ENCODE measurements at places on chromosomes 6 and 20.

GRCh38 chr6:36277946-36278470, 8.1 kb downstream of the PNPLA1 start:
- DNase-seq: no peak

DNA sequence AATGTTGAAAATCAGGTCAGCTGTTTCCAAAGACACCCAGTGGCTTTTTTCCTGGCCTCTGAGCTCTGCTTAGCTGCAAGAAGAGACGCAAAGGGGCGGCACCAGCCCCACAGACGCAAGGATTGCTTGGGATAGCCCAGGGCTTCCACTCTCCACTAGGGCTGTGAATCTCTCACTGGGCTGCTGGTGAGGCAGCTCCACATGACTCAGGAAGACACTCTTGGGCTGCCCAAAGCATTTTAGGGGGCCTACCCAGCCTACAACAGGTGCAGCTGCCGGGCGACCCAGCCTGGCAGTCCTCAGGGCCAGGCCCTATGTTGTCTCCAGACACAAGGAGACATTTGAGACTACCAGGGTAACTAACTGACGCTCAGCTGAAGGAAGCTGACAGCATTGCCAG, 59.8 kb downstream of the FAM50B start:
- no peak for DNase-seq

GRCh38 chr20:56431471-56431870, 19.4 kb downstream of the CASS4 start:
- no peak for DNase-seq

- no peak for DNase-seq
Observed at GRCh38 chr6:105880030-105880492, 206.1 kb upstream of the PRDM1 start.

DNA sequence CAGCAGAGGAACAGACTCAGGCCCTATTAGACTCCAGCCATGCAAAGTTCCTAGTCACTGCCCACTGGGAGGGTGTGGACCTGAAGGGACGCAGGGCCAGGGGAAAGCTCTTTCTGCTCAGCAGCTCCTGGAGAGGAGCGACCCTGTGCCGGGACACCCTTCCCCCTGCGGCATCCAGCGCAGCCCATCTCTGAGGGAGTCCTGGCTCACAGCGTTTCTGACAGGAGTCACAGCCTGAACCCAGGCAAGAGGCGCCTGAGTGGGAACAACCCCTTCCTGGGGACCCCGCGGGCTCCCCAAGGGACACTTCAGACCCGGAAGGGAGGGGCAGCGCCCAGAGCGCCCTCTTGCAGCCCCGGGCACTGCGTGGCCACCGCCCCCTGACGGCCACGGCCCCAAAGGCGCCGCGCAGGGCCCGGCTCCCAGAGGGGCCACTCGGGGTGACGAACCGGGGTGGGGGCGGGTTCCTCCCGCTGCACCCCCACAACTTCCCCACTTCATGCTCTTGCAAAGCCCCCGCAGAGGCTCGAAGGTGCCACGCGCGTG, 862 bp downstream of the UCKL1 start:
- no peak for DNase-seq

GRCh38 chr6:106155219-106155830, 69.2 kb downstream of the PRDM1 start:
- DNase-seq: no peak

DNA sequence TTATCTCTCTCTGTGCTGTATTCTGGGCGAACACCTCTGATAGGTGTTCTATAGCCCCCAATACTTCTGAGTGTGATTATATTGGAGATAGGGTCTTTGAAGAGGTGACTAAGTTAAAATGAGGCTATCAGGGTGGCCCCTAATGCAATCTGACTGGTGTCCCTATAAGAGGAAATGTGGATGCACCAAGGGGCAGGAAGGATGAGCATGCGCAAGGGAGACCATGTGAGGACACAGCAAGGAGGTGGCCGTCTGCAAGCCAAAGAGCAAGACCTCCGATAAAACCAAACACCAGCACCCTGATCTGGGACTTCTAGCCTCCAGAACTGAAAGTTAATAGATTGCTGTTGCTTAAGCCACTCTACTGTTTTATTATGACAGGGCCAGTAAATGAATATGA, 69.2 kb downstream of the CHMP4B start:
- DNase-seq: no peak

DNA sequence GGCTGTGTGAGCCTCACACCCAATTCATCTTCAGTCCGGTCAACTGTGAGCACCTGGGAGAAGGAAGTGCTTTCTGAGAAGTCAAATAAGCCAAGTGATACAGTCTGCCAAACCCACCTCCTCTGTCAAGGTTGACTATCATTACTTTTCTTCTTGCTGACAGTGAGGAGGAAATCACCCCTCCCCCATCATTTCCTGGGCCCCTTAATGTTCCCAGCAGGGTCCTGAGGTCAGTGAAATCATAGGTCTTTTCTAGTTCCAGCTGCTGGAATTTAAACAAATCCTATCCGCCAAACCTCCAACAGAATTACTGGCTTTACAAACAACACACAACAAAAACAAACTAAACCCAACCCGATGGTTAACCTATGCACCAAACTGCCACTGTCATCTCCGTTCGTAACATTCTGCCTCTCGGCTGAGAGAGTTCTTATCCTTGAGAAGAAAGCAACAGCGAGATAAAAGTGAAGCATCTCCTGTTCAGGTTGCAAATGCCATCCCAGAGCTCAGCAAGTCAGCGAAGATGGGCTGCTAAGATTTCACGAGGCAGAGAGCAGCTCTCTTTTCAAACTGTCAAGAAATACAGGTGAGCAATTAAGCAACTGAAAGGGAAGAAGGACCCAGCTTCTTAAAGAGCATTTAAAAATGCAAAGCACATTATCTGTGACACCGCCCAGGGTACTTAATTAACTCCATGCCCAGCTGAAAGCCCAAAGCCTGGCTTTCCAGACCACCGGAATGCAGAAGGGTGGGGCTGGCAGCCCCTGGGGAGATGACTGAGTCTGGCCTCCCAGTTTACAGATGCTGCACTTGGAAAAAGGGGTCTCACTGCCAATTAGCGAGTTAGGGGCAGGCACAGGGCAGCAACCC, 24.7 kb downstream of the GFOD1 start:
- DNase-seq: no peak

DNA sequence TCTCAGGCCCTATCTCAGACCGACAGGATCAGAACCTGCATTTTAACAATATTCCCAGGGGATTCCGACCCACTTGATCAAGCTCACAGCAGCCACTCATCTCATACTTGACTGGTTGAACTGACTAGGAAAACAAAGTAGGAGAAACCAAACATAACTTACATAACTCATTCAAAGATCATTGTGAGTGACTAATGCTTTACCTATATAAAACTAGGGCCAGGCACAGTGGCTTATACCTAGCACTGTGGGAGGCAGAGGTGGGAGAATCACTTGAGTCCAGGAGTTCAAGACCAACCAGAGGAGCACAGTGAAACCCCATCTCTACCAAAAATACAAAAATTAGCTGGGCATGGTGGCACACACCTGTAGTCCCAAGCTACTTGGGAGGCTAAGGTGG, 251.0 kb downstream of the ATXN1 start:
- no peak for DNase-seq

GRCh38 chr6:23587582-23587981, 538.4 kb upstream of the NRSN1 start:
- DNase-seq: no peak

GRCh38 chr20:44540834-44541233, 19.0 kb upstream of the SERINC3 start:
- no peak for DNase-seq

GRCh38 chr6:88975369-88975768, 12.0 kb upstream of the RNGTT start:
- DNase-seq: no peak

DNA sequence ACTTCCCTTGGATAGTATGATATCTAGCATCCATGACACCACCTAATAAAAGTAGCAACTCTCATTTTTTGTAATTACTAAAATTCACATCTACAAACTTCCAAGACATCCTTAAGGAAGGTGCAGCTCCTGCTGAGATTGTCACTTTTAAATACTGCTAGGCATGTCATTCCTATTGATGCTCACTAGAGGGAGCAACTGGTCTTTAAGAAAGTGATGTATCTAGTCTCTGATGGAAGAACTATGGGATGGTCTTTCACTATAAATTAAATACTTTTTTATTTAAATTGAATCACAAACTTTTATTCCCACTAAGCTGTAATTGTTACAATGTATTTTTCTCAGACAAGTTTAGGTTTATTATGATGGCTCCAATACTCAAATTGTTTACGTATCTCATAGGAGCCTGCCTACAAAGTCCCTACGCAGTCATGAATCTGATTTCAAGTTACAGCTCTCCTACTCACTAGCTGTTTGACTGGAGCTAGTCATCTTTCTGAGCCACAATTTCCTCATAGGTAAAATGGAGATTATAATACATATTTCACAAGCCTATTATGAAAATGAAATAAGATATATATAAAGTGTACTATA, 8.1 kb upstream of the TSPYL1 start:
- DNase-seq: no peak

Data from left renal pelvis (tissue), 4 donors.